Brain pericyte (primary cell): ENCODE measurements at places on chromosomes 3 and 15.

- DNase-seq = no peak
These were observed 69.7 kb downstream of the FMN1 start for GRCh38 chr15:33124811-33125210.

- DNase-seq = no peak
These were observed 177.6 kb upstream of the UBE3A start for GRCh38 chr15:25616471-25616870.

DNA sequence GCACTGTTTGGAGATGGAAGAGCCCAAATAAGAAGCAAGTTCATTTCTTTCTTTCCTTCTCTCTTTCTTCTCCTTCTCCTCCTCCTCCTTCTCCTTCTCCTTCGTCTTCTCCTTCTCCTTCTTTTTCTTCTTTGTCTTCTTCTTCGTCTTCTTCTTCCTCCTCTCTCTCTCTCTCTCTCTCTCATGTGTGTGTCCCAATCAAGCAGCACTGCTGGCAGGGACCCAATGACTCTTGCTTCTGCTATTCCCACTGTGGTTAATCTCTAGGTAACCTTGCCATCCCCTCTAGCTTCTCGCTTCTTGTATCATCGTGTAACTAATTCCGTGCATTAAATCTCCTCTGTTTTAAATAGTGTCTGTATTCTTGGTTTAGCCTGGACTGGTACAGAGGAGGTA, 26.1 kb upstream of the ZNF280D start:
- DNase-seq = peak; percentile 54

GRCh38 chr15:70775160-70775559, 11.8 kb upstream of the UACA start:
- DNase-seq = no peak

GRCh38 chr3:110106805-110107204, 769.5 kb upstream of the DPPA4 start:
- DNase-seq = no peak

GRCh38 chr3:13009132-13009945, 63.9 kb downstream of the IQSEC1 start:
- no peak for DNase-seq

DNA sequence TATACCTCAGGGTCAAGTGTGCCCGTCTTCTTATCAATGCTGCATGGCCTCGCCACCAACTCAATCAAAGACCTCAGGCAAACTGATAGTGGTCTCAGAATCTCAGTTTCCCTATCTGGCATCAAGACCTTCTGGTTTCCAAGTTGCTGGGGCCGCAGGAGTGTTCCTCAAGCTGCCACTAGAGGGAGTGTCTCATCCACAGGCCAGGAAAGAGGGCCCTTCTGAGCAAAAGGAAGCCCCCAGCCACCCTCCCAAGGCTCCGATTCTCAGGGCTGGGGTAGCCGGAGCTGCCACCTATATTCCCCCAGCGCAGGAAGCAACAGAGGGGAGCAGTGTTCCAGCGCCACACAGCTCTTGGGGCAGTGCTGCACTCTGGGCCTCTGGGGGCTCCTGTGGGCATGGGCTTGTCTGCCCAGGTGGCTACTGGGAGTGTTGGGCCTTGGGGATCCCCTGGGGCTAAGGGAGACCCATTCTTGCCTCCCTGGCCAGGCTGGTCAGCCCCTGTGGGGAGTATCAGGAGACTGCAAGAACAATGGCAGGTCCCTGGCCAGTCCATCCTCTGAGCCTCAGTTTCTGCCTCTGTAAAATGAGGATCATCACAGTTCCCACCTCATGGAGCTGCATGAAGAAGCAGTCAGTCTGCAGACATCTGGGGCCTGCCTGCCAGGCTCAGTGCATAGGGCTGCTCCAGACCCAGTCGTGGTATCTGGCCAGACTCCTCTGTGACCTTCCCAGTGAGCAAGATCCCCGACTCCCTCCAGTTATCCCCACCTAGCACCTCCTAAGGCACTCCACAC, 23.4 kb upstream of the SEC13 start:
- no peak for DNase-seq

GRCh38 chr3:14455571-14456317, 53.3 kb downstream of the SLC6A6 start:
- no peak for DNase-seq

DNA sequence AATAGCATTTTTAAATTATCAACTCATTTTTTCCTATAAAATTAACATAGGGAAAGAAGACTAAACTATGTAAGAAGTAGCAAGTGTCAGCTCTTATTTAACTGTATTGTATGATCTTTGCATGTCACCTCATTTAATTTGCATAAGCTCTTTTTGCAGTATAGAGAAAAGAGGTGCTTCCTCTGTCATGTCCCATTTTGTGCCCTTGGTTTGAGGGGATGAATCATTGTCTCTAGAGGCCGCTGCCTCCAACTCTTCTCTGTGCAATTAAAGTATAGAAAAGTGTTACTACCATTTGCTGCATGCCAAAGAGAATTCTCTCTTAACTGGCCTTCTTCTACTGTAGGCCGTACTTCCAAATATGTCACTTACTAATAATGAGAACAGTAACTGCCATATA, 93.4 kb downstream of the LRRC28 start:
- DNase-seq = no peak

- DNase-seq = no peak
These were observed 132.1 kb upstream of the WNT5A start for GRCh38 chr3:55619046-55619808.

- DNase-seq = no peak
These were observed 7.7 kb downstream of the HOMER2 start for GRCh38 chr15:82944821-82945220.

- no peak for DNase-seq
These were observed 24.3 kb downstream of the ARHGAP11B start for GRCh38 chr15:30650012-30650929.

- no peak for DNase-seq
These were observed 546.0 kb upstream of the CFAP20DC start for GRCh38 chr3:59595830-59596229.

- no peak for DNase-seq
These were observed 32.5 kb upstream of the GOLGA8A start for GRCh38 chr15:34470091-34470490.

DNA sequence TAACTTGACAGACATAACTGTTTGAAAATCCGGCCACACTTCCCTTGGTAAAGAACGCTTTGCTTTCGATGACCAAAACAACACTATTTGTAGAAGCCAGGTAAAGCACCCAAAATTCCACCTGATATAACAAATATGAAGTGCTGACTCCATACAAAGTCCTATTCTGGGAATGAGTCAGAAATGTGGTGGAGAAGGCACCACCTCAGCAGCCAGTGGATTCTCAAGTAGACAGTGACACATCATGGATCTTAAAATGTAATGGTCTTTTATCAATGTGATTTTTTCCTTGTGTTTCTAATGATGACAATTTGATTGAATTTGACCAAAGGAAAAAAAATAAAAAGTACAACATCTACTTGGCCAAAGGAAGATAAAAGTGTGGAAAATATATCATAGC, 135.0 kb upstream of the WNT5A start:
- DNase-seq = no peak

- DNase-seq = no peak
These were observed 19.9 kb downstream of the CYP8B1 start for GRCh38 chr3:42855547-42856380.

DNA sequence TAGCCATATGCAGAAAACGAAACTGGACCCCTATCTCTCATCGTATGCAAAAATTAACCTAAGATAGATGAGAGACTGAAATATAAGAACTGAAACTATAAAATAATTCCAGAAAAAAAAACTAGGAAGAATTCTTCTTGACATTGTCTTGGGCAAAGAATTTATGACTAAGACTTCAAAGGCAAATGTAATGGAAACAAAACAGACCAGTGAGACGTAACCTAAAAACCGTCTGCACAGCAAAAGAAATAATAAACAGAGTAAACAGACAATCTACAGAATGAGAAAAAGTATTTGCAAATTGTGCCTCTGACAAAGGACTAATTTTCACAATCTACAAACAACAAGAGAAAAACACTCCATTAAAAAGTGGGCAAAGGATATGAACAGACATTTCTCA, 92.3 kb downstream of the FAM227B start:
- DNase-seq = no peak

GRCh38 chr3:45002720-45003119, 23.4 kb upstream of the CLEC3B start:
- DNase-seq = no peak

GRCh38 chr15:84911879-84912660, 27.6 kb downstream of the SLC28A1 start:
- DNase-seq = peak; percentile 94

DNA sequence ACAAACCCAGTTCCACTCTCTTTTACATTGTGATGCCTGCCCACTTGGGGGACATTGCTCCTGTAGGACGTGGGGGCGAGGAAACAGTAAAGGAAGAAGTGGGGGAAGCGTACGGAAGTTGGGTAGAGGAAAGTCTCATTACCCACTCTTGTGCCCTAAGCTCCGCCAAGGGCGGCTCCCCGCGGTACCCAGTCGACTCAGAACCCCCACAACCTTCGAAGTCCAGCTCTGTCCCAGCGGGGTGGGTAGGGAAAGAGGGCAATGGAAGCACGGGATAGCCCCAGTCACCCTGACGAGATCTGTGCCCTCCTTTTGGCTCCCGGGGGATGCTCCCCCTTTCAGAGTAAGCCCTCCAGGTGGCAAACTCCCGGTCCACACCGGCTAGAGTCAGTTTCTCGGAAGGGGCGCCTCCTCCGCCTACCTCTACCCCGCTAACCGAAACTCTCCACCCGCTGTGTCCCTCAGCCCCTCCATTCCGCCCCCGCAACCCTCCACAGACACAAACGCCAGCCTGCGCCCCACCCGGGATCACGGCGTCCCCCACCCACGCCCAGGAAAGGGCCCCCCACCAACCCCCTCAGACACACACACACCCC, 527 bp downstream of the CSNK1G1 start:
- no peak for DNase-seq
